Spinal cord (tissue), 10 donors: ENCODE measurements at places on chromosomes 16 and 17. TPM values are rescaled to one million over a fixed set of nuclear protein-coding genes. Genes with fewer than 3 reads are reported as not detected.

DNA sequence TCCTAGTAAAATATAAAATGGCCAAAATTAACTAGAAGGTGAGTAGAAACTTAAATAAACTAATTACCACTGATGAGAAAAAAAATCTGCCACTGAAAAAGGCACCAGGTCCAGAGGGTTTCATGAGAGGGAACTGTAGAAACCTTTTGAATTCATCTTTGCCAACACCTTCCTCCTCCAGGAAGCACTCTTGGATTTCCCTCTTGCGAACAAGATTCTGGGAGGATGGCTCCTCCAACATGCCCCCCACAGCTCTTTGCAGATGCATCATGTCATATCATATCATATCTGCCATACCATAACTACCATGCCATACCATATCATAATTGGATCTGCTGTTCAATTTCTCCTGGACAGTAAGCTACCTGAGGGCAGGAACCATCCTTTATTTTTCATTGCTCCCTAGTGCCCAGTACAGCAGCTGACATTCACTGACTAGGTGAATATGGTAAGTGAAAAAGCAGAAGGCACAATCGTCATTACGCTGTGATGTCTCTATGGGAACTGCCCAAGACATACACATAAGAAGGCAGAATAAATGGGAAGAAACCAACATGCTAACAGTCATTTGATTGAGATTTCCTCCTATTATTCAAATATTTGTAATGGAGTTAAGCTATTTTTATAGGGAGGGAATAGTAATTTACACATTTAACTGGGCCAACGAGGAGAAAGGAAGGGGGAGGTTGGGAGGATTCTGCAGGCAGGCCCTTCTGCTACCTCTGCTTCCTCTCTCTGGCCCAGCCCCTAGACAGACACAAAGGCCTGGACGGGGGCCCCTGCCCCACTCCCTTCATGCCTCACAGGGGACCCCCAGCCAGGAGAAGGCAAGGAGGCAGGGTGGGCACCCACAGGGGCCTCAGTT, 110.1 kb upstream of the SMURF2 start:
- H3K4me3 ChIP-seq, result no peak overlapping the region
- no peaks in the 10 kb centered on the region for H3K27me3 ChIP-seq
- H3K4me1 ChIP-seq, result peaks cover 8% of the 10 kb centered on the region
- H3K27ac ChIP-seq, result no peak overlapping the region
- peaks cover 12% of the 10 kb centered on the region for H3K36me3 ChIP-seq

The RUNDC3A gene
- 54.4 TPM for total RNA-seq

GRCh38 chr16:68617734-68618133, 27.4 kb upstream of the CDH3 start:
- H3K27me3 ChIP-seq, result no peaks in the 10 kb centered on the region
- H3K36me3 ChIP-seq, result no peaks in the 10 kb centered on the region
- DNase-seq, result no peak
- no peak overlapping the region for H3K4me3 ChIP-seq

DNA sequence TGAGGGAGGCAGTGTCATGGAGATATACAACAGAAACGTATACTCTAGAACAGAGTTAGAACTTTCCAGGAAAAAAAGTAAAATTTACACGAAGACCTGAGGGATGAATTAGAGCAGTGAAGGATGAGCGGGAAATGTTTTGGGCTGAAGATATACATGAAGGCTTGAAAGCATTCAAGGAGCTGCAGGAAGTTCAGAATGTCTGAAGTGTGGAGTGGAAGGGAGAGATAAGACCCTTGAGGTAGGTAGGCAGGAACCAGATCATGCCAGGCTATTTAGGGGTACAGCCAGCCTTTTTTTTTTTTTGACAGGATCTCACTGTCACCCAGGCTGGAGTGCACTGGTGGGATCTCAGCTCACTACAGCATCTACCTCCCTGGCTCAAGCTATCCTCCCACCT, 3.2 kb upstream of the NLK start:
- no peaks in the 10 kb centered on the region for H3K27me3 ChIP-seq
- H3K4me3 ChIP-seq, result no peak overlapping the region
- DNase-seq, result no peak
- H3K36me3 ChIP-seq, result peaks cover 4% of the 10 kb centered on the region
- H3K4me1 ChIP-seq, result peaks cover 11% of the 10 kb centered on the region

The CDH1 gene
- 35.0 TPM for total RNA-seq

- no peak overlapping the region for H3K27ac ChIP-seq
- H3K4me1 ChIP-seq, result peaks cover 14% of the 10 kb centered on the region
Observed at GRCh38 chr17:31525801-31526549, 134.5 kb downstream of the RAB11FIP4 start.
